ENCODE measurements at places on chromosomes 3 and 15. TPM values are rescaled to one million over a fixed set of nuclear protein-coding genes. Genes with fewer than 3 reads are reported as not detected.

The PP2D1 gene
- total RNA-seq, result not detected

The SNTN gene
- not detected for total RNA-seq

The CILP gene
- total RNA-seq, result 36.4 TPM

The BLM gene
- total RNA-seq, result 4.3 TPM

The MRAS gene
- 228 TPM for total RNA-seq

The IQCF5 gene
- not detected for total RNA-seq

The MYZAP gene
- 670 TPM for total RNA-seq

The ANKUB1 gene
- total RNA-seq, result not detected

The MYO5A gene
- total RNA-seq, result 4.8 TPM

The BFSP2 gene
- not detected for total RNA-seq

The SUCNR1 gene
- total RNA-seq, result 0.19 TPM

The SPATA12 gene
- total RNA-seq, result not detected

The KBTBD12 gene
- 41.5 TPM for total RNA-seq
